ENCODE measurements at places on chromosomes 7 and 10.

DNA sequence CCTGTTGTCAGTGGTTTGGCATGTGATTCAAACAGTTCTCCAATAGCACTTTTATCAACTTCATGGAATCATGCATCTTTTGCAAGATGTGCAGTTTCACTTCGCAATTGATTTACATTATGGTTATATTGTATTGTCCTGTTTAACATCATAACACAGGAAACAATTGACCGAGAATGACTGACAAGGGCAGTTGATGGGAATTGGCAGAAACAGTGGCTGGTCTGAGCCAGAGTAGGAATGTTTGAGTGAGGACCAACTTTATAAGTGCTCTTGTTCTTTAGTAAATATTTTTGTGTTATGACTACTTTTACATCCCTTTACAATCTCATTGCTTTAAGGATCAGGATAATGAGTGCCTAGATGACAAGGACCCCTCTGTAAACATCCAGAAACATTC is 2.2 kb downstream of the KLHL7 start:
- no peak for DNase-seq

GRCh38 chr10:13526948-13527863 is 1.6 kb downstream of the BEND7 start:
- DNase-seq: no peak

DNA sequence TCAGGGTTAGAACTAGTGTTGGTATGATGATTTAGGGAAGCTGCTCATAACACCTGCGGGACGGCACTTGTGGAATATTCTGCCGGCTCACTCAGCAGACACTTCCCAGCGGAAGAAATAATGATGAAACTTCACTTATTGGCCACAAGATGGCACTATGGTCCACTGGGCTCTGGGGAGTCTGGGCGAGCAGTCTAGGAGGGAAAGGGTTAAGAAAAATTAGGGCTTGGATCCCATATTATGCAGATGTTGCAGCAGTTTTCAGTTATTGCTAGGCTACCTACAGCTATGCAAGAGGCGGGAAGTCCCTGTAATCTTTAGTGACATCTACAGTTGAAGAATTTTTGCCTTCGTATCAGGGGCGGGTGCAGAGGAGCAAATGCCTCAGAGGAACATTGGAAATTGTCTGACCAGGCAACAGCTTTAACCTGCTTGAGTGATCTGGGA is 238.7 kb upstream of the PRSS58 start:
- no peak for DNase-seq

DNA sequence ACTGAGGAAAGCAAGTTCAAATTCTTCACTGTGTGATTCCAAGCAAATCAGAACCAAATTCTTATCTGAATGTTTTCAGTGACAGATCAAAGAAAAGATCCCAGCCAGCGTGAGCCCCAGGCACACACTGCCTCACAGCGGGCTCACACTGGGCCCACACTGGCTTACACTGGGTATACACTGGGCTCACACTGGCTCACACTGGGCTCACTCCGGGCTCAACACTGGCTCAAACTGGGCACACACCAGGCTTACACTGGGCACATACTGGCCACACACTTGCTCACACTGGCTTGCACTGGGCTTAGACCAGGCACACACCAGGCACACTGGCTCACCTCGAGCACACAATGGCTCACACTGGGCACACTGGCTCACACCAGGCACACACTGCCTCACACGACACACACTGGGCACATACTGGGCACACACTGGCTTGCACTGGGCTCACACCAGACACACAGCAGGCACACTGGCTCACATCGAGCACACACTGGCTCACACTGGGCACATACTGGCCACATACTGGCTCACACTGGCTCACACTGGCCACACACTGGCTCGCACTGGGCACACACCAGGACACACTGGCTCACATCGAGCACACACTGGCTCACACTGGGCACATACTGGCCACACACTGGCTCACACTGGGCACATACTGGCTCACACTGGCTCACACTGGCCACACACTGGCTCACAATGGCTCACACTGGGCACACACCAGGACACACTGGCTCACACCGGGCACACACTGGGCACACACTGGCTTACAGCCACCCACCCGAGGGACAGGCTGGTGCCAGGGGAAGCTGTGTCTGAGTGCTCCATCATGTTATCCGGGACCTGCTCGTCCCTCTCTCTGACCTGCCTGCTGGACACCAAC is 156.3 kb downstream of the PTPRN2 start:
- no peak for DNase-seq

DNA sequence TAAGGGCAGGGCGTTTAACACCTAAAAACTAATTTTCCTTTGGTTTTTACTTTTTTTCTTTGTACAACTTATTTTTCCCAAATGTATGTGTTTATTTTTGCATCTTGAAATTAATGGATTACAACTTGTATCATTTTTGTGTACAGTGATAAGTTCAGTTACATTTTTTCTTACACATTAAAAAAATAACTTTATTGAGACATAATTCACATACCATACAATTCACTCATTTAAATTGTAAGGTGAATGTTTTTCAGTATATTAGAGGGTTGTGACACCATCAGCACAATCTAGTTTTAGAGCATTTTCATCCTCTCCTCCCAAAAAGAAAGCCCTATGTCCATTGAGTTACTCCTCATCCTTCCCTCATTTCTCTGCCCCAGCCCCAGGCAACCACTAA is 11.6 kb downstream of the OGDH start:
- no peak for DNase-seq

- DNase-seq: no peak
These were observed 58.1 kb downstream of the POLL start for GRCh38 chr10:101529725-101530553.

DNA sequence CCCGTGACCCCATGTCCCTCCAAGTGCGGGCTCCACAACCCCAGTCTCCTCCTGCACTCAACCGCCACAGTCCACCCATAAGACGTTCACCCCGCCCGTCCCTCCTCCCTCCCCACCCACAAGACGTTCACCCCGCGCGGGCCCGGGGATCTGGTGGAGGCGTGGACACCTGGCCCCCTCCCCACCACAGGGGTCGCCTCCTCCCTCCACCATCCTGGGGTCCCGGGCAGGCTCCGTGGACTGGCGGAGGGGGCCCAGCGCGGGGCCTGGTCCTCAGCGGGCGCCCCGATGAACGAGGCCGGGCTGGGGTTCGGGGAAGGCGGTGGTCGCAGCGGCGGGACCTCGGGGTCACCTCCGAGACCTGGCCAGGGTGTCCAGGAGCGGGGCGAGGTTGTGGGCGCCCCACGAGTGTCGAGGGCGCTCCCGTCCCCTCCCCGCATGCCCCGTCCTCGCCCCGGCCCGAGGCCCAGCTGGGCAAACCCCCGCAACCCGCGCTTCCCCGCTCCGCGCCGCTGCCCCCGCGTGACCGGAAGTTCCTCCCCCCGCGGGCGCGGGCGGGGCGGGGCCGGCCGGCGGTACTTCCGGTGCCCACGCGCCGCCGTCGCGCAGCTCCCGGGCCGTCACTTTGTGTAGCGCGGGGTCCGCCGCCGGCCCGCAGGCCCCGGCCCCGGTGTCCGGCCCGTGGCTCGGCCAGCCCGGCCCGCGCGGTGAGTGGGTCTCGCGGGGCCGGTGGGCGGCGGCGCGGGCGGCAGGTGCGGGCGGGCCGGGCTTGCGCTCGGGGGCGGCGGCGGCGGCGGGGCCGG is at the start of gene ZNF316:
ZNF316 (plus strand) TSS at position 578 of the 803 bp plus-strand sequence. CDS start 5,092 bp downstream, outside the sequence.
- DNase-seq: no peak

GRCh38 chr10:25017154-25017590 is 760 bp downstream of the THNSL1 start:
- DNase-seq: no peak

- no peak for DNase-seq
These were observed 29.4 kb upstream of the PPP1R9A start for GRCh38 chr7:94877731-94878670.

DNA sequence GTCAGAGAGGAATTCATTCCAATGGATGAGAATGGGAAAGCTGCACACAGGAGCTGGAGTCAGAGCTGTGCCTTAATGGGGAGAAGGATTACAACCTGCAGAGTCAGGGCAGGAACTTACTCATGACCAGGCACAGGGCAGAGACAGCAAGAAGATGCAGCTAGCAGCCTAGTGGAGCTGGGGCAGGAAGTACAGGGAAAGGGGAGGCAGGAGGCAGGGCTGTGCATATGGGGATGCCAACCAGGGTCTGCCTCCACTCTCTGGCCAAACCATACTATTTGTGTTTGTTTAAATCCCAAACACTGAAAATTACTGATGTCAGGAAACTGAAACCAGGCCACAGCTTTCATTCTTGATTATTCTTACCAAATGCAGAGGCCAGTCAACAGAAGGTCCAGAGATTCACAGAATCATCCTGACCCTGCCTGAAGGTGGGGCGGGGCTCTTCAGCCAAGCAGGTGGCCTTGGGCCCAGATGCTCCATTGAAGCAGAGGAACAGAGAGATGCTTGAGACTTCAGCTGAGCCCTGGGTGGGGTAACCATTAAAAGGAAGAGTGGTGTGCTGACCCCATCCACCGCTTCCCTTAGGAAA is 461.9 kb downstream of the KCNMA1 start:
- DNase-seq: no peak

- DNase-seq: no peak
These were observed 16.1 kb downstream of the IMPDH1 start for GRCh38 chr7:128393526-128394330.

- no peak for DNase-seq
These were observed 7.4 kb upstream of the ARID5B start for GRCh38 chr10:61894133-61894532.

DNA sequence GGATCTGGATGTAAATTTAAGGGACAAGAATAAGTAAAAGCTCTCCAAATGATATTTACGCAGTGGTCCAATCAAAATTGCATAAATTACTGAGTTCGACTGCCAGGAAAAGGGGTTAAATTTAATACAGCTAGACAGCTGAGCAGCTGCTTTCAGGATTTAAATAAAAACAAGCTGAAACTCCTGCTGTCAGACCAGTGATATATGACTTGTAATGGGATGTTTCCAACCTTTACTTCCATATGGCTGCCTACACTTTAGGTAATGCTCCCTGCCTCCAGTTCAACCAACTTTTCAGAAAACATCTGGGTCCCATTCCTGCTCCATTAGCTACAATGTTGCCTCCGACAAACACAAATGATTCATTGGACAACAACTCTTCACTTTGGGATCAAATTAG is 326.3 kb upstream of the DGKB start:
- no peak for DNase-seq

DNA sequence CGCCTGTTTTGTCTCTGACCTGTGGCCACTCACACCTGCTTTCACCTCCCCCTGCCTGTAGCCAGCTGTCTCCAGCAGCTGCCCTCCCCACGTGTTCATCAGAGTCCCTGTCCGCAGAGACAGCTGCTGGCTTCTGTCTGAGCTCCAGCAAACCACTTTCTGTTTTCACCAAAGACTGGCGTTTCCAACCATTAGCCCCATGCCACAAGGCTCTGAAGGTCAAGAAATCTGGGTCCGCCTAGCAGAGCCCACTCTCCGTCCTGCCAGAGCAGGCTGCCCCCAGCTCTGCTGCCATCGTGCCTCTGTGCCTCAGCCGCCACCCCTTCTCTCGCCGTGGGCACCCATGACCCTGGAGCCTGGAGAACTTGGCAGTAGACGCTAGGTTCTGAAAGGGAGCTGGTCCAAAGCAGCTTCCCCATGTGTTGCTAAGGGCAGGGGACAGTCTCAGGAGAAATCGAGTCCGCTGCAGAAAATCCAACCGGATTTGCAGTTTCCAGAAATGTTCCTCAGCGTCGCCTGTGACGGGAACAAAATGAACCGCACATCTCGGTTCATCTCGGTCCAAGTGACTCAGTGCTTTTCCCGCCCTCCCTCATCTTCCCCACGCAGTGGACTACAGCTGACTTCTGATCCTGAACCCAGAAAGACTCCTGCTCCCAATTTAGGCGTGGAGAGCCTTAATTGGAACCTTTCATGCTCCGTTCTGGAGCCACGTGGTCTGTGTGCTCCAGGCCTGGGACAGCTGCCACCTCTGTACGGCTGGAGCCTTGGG is 28.0 kb downstream of the TMEM120A start:
- peak; percentile 71 for DNase-seq

- DNase-seq: no peak
These were observed 5.8 kb downstream of the SYNPO2L start for GRCh38 chr10:73649876-73650536.

- DNase-seq: no peak
These were observed 161.1 kb upstream of the CHST15 start for GRCh38 chr10:124254490-124254889.

DNA sequence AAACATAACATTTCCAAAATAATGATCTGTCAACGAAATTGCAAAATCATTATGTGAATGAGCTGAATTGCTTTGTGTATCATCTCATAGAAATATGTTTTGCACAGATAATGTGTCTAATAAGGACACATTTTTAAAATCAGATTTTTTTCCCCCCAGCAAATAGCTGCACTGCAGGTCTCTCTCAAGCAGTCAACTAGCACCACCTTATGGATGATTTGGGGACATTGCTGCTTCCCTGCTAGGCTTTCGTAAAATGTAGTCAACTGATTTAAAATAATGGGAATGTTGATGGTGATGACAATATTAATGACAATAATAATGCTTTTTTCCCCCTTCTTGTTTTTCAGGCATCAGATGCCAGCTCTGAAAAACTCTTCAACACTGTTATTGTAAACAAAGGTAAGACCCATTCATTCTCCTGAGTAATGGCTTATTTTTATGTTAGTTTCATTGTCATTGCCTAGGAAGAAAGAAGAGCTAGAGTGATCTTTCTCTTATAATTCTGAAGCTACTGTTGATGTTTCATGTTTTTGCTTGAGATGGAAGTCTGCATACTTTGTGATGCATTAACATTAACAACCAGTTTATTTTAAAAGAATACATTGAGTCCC is 433.6 kb upstream of the GALNT17 start:
- DNase-seq: peak; percentile 59

- DNase-seq: no peak
These were observed 25.1 kb downstream of the SBDS start for GRCh38 chr7:66970310-66970709.

DNA sequence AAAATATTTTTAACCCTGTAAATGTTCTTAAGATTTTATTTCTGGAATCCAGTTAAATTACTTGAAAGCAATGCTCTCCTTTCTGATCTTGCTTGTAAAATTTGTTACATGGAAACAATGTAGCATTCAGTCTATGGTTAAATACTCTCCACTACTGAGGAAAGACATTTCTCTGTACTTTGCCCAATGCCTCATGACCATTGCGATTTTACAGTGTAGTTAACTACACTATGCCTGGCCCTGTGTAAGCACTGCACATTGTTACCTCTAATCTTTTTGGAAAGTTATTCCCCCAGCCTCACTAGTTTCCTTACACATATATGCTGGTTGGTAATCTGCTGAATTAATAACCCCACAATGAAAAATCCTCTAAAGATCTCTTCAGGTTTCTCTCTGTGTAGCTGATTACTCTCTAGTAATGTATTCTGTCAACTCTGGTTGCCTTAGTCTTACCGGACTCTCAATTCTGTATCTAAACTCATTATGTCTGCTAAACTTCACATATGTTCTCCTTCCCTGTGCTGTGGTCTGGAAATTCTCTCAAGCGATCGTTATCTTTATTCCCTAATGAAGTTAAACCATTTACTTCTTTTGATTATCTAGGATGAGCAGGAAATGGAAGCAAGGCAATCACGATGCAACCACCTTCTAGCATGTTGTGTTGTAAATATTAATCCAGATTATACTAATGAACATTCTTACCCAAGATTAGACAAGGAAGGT is 58.7 kb upstream of the TMEM106B start:
- DNase-seq: no peak

GRCh38 chr10:3783682-3784432 is 1.2 kb downstream of the KLF6 start:
- no peak for DNase-seq

Measured in forelimb muscle (tissue), 1 donor.